ENCODE measurements at places on chromosomes 12 and 14.

DNA sequence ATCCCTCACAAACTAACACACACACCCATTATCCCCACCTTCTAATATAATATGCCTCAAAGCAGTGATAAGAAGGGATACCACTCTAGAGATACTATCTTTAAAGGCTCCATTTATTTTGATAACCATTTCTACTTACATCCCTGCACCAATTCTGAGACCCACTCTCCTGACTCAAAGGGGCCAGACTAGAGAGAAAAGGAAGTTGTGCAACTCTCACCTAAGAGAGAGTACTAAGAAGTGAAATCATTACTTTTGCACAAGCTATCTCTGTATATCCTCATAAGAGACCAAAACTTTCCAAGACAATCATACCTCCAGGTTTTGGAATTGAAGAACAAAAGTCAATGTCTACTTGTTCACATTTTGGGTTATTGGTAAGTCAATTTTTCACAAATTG is 45.4 kb upstream of the USP15 start:
- H3K4me1 ChIP-seq = no peaks in the 10 kb centered on the region
- H3K27me3 ChIP-seq = no peaks in the 10 kb centered on the region
- no peak overlapping the region for H3K4me3 ChIP-seq
- H3K36me3 ChIP-seq = no peaks in the 10 kb centered on the region
- H3K27ac ChIP-seq = no peak overlapping the region
- no peak for DNase-seq

- no peaks in the 10 kb centered on the region for H3K4me1 ChIP-seq
- H3K36me3 ChIP-seq = no peaks in the 10 kb centered on the region
- no peaks in the 10 kb centered on the region for H3K27me3 ChIP-seq
- no peak overlapping the region for H3K4me3 ChIP-seq
These were observed 710.1 kb upstream of the STXBP6 start for GRCh38 chr14:25759920-25760655.

DNA sequence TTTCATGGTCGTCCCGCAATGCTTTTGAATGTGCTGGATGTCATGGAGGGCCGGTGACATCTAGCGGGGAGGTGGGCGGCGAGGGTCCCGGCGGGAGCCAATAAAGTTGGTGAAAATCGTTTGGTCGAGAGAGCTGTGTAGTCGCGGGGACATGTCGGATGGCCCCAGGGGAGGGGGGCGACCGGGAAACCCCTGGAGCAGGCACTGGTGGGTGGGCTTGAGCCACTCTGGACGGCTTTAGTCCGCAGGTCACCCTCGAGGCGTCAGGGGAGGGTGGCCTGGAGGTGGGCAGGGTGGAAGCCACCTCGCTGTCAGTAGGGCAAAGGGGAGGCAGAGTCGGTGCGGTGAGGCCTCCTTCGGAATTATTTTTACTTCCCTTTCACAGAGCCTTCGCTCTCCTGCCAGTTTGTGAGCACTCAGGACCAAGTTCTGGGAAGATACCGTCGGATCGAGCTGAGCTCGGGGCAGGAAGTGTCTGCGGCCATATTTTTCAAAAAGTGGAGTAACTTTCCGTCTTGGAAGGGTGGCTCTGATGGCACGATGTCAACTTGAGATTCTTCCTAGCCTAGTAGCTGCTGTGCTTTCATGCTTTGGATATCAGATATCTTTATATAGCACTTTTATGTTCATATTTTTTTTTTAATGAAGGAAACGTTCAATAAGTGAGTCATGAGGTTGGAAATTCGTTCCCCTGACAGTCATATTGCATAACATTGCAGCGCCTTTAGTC is 28.2 kb downstream of the WBP11 start:
- H3K4me3 ChIP-seq = peak overlapping the region; percentile 75
- H3K27me3 ChIP-seq = no peaks in the 10 kb centered on the region
- H3K4me1 ChIP-seq = peaks cover 5% of the 10 kb centered on the region

- no peak for DNase-seq
- H3K27me3 ChIP-seq = no peaks in the 10 kb centered on the region
- no peak overlapping the region for H3K27ac ChIP-seq
- H3K36me3 ChIP-seq = no peaks in the 10 kb centered on the region
- peak overlapping the region; percentile 49 for H3K4me3 ChIP-seq
- peaks cover 5% of the 10 kb centered on the region for H3K4me1 ChIP-seq
These were observed 675 bp upstream of the SCARB1 start for GRCh38 chr12:124864326-124864752.

DNA sequence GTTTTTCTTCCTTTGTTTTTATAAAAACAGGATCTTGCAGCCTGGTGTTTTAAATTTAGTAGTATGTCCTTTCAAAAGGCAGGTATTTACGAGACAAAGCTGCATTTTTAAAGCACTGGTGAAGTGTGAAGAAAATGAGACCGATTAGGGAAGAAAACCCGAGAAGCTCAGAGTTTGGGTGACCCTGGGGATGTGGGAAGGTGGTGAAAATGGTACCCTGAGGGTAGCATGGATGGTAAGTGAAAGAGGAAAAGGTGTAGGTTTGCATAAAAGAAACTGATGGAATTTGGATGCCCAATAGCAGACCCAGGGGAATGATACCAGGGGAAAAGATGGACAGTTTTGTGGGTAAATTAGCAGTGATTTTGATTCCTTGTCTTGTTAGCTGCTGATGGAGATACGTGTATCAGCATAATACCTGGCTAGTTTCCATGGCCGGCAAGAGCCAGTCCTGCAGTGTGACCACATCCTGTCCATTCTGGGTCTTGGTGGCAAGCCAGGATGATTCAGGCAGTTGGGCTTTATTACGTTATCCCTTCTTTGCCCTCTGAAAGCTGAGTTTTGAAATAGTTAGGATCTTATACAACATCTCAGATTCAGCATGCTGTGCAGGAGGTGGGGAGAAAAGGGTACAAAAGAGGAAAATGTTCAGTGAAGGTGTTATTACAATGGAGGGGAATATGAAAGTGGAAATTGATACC is 8.9 kb downstream of the BICD1 start:
- H3K4me3 ChIP-seq = no peak overlapping the region
- DNase-seq = no peak

GRCh38 chr12:127667131-127667685 is 599.8 kb upstream of the TMEM132C start:
- no peak overlapping the region for H3K4me3 ChIP-seq
- no peaks in the 10 kb centered on the region for H3K27me3 ChIP-seq
- H3K4me1 ChIP-seq = no peaks in the 10 kb centered on the region
- no peak overlapping the region for H3K27ac ChIP-seq
- H3K36me3 ChIP-seq = no peaks in the 10 kb centered on the region
- DNase-seq = no peak

- no peak overlapping the region for H3K27ac ChIP-seq
- no peaks in the 10 kb centered on the region for H3K4me1 ChIP-seq
- no peak for DNase-seq
- H3K36me3 ChIP-seq = no peaks in the 10 kb centered on the region
- no peak overlapping the region for H3K4me3 ChIP-seq
These were observed 265.3 kb upstream of the PRICKLE1 start for GRCh38 chr12:42854826-42855225.

GRCh38 chr12:28563286-28563685 is 373.0 kb downstream of the CCDC91 start:
- H3K27ac ChIP-seq = no peak overlapping the region
- H3K4me3 ChIP-seq = no peak overlapping the region
- DNase-seq = no peak
- H3K27me3 ChIP-seq = no peaks in the 10 kb centered on the region

DNA sequence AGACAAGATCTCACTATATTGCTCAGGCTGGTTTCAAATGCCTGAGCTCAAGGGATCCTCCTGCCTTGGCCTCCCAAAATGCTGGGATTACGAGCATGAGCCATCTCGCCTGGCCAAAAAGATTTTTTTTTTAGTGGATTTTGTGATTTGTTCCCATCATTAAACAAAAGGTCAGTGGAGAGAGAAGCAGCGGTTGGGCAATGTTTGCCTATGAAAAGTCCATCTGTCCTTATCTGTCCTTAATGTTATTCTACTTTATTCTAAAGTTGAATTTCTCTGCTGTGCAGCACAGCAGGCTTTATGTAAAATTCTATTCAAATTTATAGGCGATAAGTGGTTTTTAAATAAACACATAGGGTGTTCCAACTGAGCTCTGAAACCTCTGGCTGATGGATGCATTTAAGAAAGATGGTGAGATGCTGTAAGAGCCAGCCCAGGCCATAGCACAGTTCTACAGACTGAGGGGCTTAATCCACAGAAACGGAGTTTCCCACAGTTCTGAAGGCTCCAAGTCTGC is 18.8 kb downstream of the HCAR2 start:
- no peaks in the 10 kb centered on the region for H3K4me1 ChIP-seq
- no peak overlapping the region for H3K4me3 ChIP-seq
- no peak overlapping the region for H3K27ac ChIP-seq
- H3K36me3 ChIP-seq = no peaks in the 10 kb centered on the region
- no peaks in the 10 kb centered on the region for H3K27me3 ChIP-seq

- H3K4me1 ChIP-seq = no peaks in the 10 kb centered on the region
- H3K36me3 ChIP-seq = no peaks in the 10 kb centered on the region
- H3K27me3 ChIP-seq = no peaks in the 10 kb centered on the region
- no peak overlapping the region for H3K4me3 ChIP-seq
- H3K27ac ChIP-seq = no peak overlapping the region
These were observed 29.3 kb downstream of the FGF6 start for GRCh38 chr12:4416276-4416675.
